ENCODE measurements at places on chromosomes 7 and 10.
A peak's percentile ranks its signal among the peaks of the same experiment; 100 is the strongest.

- DNase-seq: no peak
Observed at GRCh38 chr7:141397236-141398163, 153.7 kb upstream of the AGK start.

GRCh38 chr10:51063659-51064535 is 10.4 kb upstream of the PRKG1 start:
- no peak for DNase-seq

DNA sequence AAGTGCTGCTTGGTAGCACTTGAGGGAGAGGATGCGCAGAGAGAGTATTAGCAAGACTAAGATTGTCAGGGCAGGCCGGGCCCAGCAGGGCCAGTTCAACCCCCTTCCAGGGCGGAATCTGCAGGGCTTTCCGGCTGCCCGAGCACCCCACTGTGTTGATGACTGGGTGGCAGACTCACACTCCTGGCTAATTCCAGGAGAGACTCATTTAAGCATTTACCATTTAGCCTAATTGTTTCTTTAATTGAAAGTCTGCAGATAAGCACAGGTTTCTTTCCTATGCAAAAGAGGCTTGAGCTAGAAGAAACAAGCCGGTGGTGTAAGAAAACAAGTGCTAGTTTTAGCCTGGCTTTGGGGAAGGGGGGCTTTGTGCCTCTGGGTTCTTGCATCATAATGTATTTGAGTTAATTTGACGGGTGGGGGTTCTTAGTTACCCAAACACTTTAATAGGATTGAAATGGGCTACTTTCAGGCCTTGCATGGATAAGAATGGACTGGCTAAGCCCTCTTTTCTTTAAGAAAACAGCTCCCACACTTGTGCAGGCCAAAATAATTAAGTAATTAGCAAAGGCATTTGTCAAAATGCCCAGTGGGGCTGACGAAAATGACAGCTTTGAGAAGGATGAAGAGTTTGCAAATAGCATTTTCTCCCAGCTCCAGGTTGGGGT is 201.3 kb downstream of the MYOF start:
- no peak for DNase-seq

GRCh38 chr10:91551856-91552255 is 81.0 kb downstream of the PPP1R3C start:
- DNase-seq: no peak

GRCh38 chr10:69639291-69640195 is 9.5 kb downstream of the FAM241B start:
- peak; percentile 60 for DNase-seq

DNA sequence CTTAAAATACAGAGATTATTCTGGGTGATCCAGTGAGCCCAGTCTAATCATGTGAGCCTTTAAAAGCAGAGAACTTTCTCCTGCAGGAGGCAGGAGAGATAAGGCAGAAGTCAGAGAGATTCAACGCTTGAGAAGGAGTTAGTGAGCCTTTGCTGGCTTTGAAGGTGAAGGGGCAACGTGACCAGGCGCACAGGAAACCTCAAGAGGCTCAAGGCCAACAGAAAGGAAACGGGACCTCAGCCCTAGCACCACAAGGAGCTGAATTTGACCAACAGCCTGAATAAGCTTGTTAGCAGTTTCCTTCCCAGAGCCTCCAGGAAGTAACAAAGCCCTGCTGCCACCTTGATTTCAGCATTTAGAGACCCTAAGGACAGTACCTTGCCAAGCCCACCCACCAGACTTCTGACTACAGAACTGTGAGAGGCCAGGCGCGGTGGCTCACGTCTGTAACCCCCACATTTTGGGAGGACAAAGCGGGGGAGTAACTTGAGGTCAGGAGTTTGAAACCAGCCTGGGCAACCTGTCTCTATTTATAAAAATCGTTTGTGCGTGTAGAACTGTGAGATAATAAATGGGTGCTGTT is 87.3 kb upstream of the KAT6B start:
- no peak for DNase-seq

DNA sequence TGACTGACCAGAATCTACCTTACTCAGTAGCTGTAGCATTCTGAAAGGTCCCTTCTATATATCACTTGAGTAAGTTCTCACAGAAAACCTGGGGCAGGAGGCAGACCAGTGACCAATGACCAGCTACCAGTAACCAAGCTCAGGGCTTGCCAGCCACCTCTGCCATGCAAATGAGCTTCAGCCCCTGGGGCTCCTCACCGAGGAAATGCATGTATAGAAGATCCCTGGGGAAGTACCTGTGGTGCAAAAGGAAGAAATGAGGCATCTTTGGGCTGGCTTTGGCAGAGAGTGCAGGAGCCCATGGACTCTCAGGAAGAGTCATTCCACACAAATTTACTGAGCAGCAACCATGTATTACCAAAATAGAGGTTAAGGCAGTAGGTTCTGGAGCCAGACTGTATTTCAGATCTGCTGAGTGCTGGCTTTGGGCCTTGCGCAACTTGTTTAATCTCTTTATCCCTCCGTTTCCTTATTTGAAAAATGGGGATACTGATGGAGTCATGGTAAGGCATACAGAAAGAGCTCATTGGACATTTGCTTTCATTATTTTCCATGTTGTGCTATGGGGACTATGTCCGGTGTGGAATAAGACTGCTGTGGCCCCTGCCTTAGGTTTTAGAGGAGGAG is 41.1 kb upstream of the FAM204A start:
- no peak for DNase-seq

GRCh38 chr7:49766966-49767365 is 6.5 kb upstream of the VWC2 start:
- no peak for DNase-seq

DNA sequence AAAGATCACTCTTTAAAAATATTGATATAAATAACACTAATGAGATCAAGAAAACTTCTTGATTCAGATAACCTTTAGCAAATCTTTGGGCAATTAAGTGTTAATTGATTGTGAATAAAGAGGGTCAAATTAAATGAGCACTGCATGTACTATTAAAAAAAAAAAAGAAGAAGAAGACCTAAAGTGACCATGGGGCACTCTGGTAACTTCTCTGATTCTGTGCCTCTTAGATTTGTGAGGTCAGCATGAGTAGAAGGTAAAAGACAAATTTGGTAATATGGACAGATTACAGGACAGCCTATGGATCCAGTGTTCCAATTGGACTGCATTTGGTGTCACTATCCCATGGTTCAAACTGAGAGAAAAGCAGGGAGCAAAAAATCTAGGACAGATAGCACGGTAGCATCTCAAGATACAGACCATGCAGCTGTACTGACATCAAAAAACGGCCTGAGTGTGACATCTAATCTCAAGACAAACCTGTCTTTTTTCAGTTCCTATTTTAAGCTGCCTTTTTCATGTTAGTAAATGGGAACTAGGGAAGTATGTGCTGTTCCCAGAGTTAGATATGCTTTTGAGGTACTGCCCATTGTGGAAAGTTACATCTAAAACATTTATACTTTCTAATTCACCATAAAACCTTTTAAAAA is 128.0 kb downstream of the KCND2 start:
- DNase-seq: no peak

GRCh38 chr10:70652761-70653657 is 19.3 kb upstream of the ADAMTS14 start:
- no peak for DNase-seq

- no peak for DNase-seq
Observed at GRCh38 chr7:17029150-17029549, 147.4 kb upstream of the AGR3 start.

DNA sequence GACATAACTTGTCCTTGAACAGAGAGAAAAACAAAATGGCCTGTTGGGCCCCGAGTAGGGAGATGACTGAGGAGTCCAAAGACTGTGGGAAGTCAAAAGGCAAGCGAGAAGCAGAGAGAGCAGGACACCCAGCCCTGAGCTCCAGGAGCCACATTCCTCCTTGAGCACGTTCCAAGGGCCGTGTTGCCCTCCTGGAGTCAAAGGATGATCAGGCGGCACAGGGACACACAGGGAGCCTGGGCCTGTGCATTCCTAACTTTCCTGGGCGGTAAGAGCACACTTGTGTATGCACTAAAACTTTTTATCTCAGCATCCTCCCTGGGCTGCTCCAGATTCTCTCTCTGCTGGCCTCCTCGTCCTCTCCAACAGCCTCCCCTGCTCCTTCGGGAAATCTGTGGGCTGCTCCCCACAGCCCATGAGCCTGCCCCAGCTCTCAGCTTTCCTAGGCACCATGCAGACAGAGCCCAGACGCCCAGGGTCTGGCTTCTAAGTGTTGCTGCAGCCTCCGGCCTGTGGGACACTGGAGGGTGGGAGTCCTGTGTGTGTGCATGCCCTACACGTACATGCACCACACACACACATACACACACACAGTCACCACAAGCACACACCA is 281.8 kb downstream of the POU6F2 start:
- DNase-seq: no peak

DNA sequence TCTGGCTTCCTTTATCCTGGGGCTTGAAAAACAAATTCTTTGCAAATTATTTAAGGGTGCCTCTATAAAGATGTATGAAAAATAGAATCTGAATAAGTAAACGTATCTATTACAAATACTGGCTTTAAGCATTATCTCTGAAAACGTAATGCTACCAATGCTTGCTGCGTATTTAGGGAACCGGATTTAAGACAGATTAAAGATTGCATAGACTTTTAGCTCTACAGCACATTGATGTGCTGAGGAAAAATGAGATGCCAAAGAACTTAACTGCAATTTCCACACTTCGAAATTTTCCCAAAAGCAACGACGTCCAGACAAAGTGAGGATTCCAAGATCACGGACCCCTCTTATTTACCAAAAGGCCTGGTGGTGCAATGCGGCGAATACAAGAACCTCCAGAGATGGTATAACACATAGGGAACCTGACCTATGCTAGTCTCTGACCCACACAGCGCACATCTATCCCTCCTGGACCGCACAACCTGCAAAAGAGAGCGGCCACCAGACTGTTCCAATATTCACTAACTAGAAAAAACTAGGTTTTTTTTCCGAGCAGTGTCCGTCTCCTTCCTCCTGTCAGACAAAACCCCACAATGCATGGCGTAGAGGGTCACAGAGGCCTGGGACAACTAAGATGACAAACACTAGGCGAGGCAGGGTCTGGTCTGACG is 34.3 kb upstream of the PHF14 start:
- DNase-seq: no peak

DNA sequence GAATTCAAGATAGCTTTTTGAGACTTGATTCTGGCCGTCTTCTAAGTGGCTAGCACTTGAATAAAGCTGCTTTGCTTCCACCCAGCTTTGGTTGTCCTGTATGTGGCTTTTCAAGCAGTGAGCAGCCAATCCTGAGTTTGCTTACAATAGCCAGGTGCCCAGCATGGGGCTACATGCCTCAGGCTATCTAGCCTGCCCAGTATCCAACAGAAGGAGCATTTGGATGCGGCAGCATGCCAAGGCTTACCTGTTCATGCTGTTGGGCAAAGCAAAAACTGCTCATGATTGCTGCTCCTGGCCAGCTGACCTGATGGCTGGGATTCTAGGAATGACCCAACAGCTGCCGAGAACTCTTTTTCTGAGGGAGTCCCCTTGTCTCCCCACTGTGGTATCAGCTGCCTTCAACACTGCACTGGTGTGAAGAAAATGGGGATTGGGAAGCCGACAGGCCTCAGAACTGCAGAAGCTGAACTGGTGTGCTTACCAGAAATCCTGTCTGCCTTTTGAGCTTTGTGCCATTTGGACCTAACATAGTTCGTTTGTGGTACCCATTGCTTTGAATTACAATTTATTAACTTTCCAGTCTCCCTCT is 618.9 kb upstream of the IGFBP3 start:
- no peak for DNase-seq

- no peak for DNase-seq
Observed at GRCh38 chr7:91940171-91940570, 491 bp upstream of the AKAP9 start.

- DNase-seq: no peak
Observed at GRCh38 chr7:25656071-25656470, 427.8 kb upstream of the NPVF start.

DNA sequence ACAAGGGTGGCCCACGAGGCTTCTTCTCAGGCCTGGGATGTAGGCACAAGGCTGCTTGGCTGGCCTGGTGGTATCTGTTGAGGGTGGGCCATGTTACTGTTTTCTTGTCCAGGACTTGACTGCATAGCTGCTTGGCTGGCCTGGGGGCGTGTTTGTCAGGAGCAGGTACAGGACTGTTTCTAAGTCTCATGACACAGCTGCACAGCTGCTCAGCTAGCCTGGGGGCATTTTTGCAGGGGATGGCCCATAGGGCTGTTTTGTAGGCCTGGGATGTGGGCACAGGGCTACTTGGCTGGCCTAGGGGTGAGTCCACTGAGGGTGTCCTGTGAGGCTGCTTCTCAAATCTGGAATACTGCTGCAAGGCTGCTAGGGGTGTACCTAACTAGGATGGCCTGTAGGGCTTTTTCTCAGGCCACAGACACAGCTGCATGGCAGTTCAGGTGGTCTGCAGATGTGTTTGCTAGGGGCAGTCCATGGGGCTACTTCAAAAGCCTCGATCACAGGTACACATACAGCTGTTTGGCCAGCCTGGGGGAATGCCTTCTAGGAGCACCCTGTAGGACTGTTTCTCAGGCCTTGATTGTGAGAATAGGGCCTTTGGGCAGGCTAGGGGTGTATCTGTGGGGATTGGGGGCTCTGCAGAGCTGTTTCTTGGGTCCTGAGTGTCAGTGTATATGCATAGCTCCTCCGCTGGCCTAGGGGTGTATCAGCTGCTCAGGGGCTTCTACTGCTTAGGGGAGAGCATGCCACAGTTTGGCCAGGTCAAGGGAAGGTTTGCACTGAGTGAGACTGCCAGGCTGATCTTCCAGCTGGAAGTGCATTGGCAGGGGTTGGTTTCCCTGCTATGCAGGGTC is 26.6 kb upstream of the PLA2G12B start:
- no peak for DNase-seq

DNA sequence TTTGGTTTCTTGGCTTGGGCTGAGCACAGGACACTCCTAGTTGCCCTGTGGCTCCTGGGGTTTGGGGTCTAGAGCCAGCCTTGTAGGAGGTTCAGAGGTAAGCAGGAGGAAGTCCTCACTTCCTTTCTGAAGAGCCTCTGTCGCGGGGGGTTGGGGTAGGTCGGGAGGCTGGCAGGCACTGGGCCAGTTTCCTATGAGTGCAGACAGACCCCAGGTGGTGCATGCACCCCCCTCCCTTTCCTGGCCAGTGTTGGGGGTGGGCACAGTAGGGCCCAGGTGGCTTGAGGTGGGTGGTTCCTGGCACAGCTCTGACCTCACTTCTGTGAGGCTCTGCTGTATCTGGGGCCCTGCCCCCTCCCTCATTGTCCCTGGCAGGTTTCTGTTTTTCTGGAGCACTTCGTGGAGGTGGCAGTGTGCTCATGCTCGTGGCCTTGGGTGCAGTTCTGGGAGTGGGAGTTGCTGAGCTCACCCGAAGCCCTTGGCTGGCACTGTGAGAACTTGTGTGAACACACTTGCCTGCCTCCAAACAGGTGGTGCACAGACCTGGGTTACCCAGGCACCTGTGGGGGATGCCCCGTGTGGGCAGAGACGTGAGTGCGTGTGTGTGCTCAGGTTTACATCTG is 1.8 kb downstream of the PALD1 start:
- DNase-seq: peak; percentile 16

DNA sequence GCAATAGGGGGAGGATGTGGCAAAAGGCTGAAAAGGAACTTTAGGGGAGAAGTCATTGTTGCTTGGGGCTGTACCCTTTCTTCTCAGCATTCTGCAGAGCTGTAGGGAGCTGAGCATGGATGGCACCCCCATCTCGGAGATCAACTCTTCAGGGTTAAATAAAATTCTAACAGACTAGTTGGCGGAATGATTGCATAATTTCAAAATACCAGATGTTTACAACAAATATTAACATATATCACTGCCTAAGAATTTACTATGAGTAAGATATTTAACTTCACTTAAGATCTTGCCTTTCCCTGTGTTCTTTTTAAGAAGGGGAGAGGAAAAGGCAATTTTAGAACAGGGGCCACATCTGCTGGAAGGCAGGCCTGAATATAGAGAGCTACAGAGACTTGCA is 509 bp upstream of the OR2F1 start:
- DNase-seq: no peak

Measured in T-cell (primary cell).